Large intestine (tissue), 12 donors: ENCODE measurements at places on chromosomes 5 and 9. TPM values are rescaled to one million over a fixed set of nuclear protein-coding genes. Genes with fewer than 3 reads are reported as not detected.

- H3K27ac ChIP-seq: peak overlapping the region; percentile 47
- no peaks in the 10 kb centered on the region for H3K4me1 ChIP-seq
- H3K36me3 ChIP-seq: no peaks in the 10 kb centered on the region
- H3K27me3 ChIP-seq: no peaks in the 10 kb centered on the region
- DNase-seq: peak; percentile 64
These were observed 938 bp downstream of the LPAR1 start for GRCh38 chr9:111037356-111037707.

- no peaks in the 10 kb centered on the region for H3K4me1 ChIP-seq
- no peaks in the 10 kb centered on the region for H3K36me3 ChIP-seq
- DNase-seq: no peak
These were observed 209.8 kb downstream of the CSNK1G3 start for GRCh38 chr5:123721675-123722276.

GRCh38 chr5:123116757-123117156 lies 27.7 kb downstream of the PRDM6 start:
- H3K36me3 ChIP-seq: no peaks in the 10 kb centered on the region
- peaks cover 36% of the 10 kb centered on the region for H3K27me3 ChIP-seq
- no peak overlapping the region for H3K4me3 ChIP-seq
- no peak for DNase-seq
- no peak overlapping the region for H3K27ac ChIP-seq

The SLC36A2 gene
- not detected for polyA plus RNA-seq

The PCDHA4 gene
- 1.3 TPM for polyA plus RNA-seq

GRCh38 chr5:5700549-5700948 lies 278.1 kb downstream of the ICE1 start:
- no peak overlapping the region for H3K4me3 ChIP-seq
- H3K27ac ChIP-seq: no peak overlapping the region
- H3K36me3 ChIP-seq: no peaks in the 10 kb centered on the region
- H3K27me3 ChIP-seq: no peaks in the 10 kb centered on the region
- H3K4me1 ChIP-seq: no peaks in the 10 kb centered on the region

- H3K27me3 ChIP-seq: no peaks in the 10 kb centered on the region
- DNase-seq: peak; percentile 91
- no peaks in the 10 kb centered on the region for H3K36me3 ChIP-seq
- H3K4me3 ChIP-seq: no peak overlapping the region
- peaks cover 3% of the 10 kb centered on the region for H3K4me1 ChIP-seq
These were observed 41.4 kb upstream of the CCDC112 start for GRCh38 chr5:115337882-115338281.

The SLC22A4 gene
- 9.6 TPM for polyA plus RNA-seq

DNA sequence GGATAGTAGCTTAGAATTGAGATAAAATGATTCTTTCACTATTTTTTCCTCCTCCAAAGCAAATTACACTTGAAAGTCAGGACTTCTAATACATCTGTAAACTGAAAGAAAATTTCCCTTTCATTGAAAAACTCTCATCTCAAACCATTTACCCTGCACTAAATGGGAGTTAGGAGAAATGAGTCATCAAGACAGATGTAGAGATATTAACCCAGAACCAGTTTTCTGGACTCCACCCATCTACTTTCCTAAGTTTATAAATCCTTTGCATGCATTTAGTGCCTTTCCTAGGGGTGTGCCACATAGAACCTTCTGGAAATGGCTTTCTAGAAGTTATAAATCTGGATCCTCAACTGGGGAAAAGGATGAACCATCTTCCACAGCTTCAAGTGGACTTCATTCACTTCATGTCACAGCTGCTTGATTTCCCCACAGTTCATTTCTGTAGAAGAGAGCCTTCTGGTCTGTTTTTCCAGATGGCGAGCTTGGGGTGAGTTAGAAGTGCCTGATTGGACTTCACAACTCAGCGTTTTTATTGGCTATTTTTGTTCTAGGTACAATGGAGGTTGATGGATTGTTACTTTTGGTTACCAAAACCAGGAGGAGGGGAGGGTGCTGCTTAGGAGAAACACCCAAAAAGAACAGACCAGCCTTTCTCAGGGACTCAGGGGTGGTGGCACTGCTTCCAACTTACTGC lies 72.5 kb upstream of the GPR151 start:
- no peaks in the 10 kb centered on the region for H3K36me3 ChIP-seq
- no peak overlapping the region for H3K27ac ChIP-seq
- H3K4me3 ChIP-seq: no peak overlapping the region
- no peaks in the 10 kb centered on the region for H3K4me1 ChIP-seq
- H3K27me3 ChIP-seq: no peaks in the 10 kb centered on the region

DNA sequence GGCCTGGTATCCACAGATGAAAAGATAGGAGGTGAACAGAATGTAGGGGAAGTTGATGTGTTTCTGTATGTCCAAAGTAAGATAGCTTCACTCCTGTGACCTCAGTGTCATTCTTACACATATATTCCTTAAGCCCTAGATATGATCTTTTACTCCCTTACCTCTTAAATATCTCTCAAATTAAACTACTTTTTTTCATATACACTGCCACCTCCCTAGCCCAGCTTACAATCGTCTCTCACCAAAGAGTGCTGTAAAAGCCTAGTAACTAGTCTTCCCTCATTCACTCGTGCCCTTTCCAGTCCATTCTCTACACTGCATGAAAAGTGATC lies 5.3 kb downstream of the DNAI1 start:
- H3K36me3 ChIP-seq: no peaks in the 10 kb centered on the region
- no peak overlapping the region for H3K27ac ChIP-seq
- no peak for DNase-seq
- H3K4me3 ChIP-seq: no peak overlapping the region
- peaks cover 2% of the 10 kb centered on the region for H3K4me1 ChIP-seq
- peaks cover 29% of the 10 kb centered on the region for H3K27me3 ChIP-seq

- no peak for DNase-seq
- H3K36me3 ChIP-seq: peaks cover 46% of the 10 kb centered on the region
- no peak overlapping the region for H3K27ac ChIP-seq
- no peaks in the 10 kb centered on the region for H3K27me3 ChIP-seq
- H3K4me1 ChIP-seq: peaks cover 26% of the 10 kb centered on the region
These were observed 3.1 kb downstream of the FBXW5 start for GRCh38 chr9:136941231-136942111.

- DNase-seq: peak; percentile 61
- H3K4me3 ChIP-seq: peak overlapping the region; percentile 35
- peaks cover 7% of the 10 kb centered on the region for H3K36me3 ChIP-seq
- peaks cover 13% of the 10 kb centered on the region for H3K27me3 ChIP-seq
- peaks cover 38% of the 10 kb centered on the region for H3K4me1 ChIP-seq
- H3K27ac ChIP-seq: peak overlapping the region; percentile 76
These were observed 6.4 kb downstream of the SOWAHA start for GRCh38 chr5:132819468-132819867.
